OCI-M1 (cell line): ENCODE measurements at places on chromosomes 5 and 9.

DNA sequence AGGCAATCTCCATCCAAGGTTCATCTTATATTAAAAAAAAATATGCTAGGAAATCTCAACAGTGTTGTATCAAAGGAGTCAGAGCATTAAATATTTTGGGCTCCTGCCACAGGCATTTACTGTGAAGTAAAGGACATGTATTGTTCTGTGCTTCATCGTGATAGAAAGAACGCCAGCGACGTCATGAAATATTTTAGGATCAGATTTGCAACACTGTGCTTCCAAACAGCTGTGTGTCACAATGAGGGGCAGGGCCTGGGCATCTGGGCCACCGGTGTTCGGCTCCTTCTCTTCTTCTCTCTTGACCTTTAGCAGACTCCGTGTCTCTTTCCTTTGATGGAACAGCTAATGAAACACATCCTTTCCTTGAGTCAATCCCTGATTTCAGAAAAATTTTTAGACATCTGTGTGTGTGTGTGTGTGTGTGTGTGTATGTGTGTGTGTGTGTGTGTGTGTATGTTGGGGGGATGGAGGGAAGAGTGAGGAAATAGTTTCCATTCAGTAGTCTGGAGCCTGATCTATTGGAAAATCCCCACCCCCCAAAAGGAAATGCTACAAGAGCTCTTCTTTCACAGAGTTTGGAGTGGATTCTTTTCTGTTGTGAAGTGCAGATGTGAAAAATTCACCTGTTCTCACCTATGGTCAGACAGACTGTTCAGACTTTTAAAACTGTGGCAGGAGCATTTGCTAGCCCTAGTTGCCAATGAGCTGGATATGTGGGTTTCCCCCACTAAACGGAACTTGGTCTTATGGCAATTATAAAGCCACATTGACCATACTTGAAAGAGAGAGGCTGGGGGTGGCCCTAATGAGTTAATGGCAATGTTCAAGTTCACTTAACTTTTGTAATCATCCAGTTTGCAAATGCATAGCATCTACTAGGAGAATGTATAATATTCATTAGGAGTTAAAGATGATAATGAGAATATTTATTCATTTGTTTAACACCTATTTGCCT, 18.1 kb upstream of the TNC start:
- DNase-seq = no peak

GRCh38 chr5:169050146-169050571, 250.8 kb downstream of the SLIT3 start:
- DNase-seq = no peak

- DNase-seq = no peak
These were observed 11.0 kb downstream of the RGS3 start for GRCh38 chr9:113474360-113475028.

GRCh38 chr5:42612750-42613366, 143.8 kb upstream of the CCDC152 start:
- DNase-seq = no peak

DNA sequence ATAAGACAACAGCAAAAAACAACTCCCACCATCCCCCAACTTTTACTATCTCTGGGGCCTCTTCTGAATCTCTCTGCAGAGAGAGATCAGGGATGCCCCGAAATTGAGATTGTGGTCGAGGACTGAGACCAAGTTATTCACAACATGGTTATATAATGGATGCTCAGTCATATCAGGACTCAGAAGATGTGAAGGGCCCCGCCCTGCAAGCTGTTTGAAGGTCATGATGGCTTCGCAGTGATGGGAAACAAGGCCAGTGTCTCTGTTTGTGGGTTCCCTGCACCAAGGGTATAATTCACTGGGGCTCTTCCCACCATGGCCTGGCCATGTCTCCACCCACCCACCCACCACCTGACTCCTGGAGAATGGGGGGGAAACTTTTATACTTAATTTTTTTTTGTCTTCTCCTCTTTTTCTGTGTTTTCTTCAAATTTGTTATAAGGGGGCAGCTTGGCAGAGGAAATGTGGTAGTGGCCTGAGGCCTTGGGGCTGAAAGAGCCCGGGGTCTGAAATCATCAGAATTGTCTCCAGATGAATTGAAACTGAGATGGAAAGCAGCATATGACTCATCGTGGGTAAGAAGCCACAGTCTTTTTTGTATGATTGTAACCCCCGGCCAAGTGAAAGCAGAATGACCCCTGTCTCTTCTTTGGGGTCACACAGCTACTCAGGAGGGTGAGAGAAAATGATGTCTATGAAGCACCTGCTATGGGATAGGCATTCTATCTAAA, 15.0 kb upstream of the TEX48 start:
- no peak for DNase-seq

DNA sequence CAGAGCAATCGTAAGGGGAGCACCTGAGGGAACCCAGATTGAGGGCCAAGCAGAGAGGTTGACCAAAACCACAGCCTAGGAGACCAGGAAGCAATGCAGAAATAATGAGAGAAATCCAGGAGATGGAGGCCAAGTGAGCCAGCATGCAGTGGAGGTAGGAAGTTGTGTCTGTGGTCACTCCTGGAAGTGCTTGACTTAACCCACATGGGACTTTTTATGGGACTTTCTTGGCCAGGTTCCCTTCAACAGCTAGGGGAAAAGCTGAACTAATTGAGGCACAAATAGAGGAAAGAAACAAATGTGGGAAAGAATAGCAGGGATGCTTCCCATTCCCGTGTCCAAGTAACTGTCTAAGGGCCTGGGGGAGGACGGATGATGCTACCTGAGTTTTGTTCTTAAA, 293.2 kb upstream of the CLINT1 start:
- no peak for DNase-seq

- DNase-seq = no peak
These were observed 69.9 kb downstream of the FGF1 start for GRCh38 chr5:142615948-142616347.

DNA sequence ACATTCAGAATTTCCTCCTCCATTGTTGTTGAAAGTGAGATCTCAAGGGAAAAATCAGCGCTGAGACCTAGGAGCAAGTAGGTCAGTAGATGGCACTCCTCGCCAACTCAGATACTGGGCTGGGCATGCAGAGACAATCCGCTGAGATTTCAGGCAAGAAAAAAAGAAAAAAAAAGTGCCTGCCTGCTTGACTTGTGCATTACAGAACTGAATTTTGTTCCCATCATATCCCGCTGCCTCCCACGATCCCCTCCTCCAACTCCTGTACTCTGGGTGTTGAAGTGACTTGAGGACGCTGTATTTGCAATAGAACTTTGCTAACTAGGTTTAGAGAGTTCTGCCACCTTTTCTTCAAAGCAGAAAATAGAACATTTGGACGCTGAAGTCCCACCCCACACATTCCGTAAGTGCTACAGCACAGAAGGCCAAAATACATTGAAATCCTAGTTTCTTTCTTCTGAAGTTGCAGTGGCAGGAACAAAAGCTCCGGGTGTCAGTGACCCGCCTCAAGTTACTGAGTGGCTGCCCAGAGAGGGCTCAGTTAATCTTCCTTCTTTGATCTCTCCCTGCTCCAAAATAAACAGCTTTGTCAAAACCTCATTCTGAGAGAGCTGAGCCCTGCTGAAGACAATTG, 265.8 kb downstream of the MLLT3 start:
- DNase-seq = peak; percentile 56

- DNase-seq = no peak
These were observed 139.1 kb upstream of the CLINT1 start for GRCh38 chr5:157997991-157998504.

DNA sequence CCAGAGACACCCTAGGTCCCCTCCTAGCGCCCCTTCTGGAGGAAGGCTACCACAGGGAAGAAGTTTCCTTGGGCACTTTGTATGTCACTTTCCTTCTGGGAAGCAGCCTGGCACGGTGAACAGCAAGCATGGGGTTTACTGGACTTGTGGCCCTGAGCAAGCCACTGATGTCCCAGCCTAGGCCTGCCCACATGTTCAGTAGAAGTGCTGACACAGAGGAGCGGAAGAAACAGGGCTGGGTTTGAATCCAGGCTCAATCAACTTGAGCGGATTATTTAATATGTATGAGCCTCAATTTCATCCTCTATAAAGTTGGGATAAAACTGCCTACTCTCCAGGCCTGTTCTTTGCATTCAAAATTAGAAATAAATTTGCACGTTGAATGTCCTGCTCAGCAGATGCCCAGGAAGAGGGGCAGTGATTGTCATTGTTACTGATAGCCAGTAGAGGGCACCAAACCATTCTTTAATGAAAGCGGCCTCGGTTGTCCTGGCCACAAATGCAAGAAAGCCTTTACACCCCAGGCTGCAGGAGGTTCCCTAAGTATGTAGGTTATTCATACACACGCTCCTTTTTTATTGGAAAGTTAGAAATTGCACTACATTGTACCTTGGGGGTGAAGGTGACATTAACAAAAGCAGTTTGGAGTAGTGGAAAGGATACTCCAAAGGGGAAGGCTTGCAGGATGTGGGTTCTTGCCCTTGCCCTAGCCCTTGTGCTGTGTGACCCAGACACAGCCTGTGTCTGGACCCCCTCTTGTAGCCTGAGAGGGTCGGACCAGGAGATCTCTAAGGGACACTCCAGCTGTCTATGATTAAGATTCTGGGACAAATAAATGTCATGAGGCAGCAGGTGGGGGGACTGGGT, 13.4 kb upstream of the XPA start:
- peak; percentile 82 for DNase-seq

GRCh38 chr5:123819386-123819785, 307.4 kb downstream of the CSNK1G3 start:
- no peak for DNase-seq

- DNase-seq = no peak
These were observed 20.6 kb upstream of the CYLC2 start for GRCh38 chr9:102974530-102974929.

- no peak for DNase-seq
These were observed 877 bp upstream of the SCGB3A1 start for GRCh38 chr5:180592176-180592575.

DNA sequence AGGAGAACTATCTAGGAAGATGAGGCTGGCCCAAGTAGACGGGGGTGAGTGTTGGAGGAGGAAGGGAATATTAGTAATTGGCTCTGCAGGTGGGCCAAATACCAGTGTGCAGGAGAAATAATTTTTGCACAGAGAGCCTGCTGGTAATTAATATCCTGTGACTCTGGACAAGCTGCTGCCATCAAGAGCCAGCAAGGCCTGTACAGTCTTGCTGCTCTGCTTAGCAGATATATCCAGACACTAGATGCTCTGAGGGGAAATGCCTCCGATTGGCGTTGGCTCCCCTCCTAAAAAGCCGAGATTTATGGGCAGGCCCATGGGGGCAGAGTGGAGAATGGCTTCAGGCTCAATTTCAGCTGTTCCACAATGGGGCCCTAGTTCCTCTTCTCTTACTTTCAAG, 29.6 kb upstream of the ASTN2 start:
- no peak for DNase-seq

DNA sequence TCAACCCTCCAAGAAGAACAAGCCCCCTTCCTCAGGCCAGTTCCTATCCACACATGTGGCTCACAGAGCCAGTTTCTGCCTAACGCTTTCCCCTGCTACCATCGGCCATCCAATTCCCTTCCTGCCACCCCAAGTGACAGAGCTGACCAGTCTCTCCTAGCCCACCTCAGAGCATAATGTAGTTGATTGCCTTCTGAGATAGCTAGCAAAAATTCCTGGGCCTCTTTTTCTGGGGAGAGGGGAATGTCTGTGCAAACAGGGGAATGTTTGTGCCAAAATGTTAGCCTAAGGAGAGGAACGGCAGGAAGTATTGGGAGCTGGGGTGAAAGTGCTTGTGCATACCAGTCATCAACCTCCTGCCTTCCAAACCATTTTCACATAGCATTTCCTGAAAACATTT, 157.0 kb downstream of the PJA2 start:
- no peak for DNase-seq

- peak; percentile 70 for DNase-seq
These were observed 157.5 kb upstream of the SHB start for GRCh38 chr9:38226491-38226951.

DNA sequence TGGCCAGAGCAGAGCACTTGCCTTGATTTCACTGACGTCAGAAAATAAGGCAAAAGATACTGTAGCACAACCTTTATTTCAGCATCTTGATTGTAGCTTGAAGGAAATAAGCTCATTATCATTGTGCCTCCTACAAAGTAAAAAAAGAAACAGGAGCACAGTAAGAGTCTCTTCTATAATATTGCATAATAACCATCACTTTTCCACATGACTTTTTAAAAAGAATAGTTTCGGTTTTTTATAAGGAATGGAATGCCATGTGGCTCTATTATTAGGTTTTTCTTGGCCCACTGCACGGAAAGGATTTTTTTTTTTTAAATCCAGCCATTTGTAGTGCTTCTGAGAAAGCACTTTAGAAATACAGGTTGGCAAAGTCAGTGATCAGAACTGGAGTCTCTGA, 655.3 kb downstream of the LRRC70 start:
- DNase-seq = no peak
